Upper lobe of right lung (tissue), 1 donor: ENCODE measurements at places on chromosomes 6 and 20. TPM values are rescaled to one million over a fixed set of nuclear protein-coding genes. Genes with fewer than 3 reads are reported as not detected.

Gene LCA5
- 5.4 TPM for total RNA-seq

GRCh38 chr6:104579310-104579863 is 280.3 kb downstream of the HACE1 start:
- no peak overlapping the region for H3K4me3 ChIP-seq
- H3K27ac ChIP-seq, result no peak overlapping the region
- DNase-seq, result no peak
- no peaks in the 10 kb centered on the region for H3K4me1 ChIP-seq
- H3K27me3 ChIP-seq, result no peaks in the 10 kb centered on the region
- no peaks in the 10 kb centered on the region for H3K36me3 ChIP-seq

Gene PRKN
- total RNA-seq, result 2.7 TPM

DNA sequence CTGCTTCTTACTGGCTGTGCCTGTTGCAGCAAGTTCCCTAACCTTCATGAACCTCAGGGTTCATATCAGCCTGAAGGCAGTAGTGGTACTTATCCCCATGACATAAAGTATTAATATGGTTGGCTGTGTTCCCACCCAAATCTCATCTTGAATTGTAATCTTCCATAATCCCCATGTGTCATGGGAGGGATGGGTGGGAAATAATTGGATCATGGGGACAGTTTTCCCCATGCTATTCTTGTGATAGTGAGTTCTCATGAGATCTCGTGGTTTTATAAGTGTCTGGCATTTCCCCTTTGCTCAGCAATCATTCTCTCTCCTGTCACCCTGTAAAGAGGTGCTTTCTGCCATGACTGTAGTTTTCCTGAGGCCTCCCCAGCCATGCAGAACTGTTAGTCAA is 61.8 kb downstream of the FAM229B start:
- DNase-seq, result no peak
- peak overlapping the region; percentile 67 for H3K27ac ChIP-seq
- no peaks in the 10 kb centered on the region for H3K27me3 ChIP-seq
- no peak overlapping the region for H3K4me3 ChIP-seq
- peaks cover 5% of the 10 kb centered on the region for H3K4me1 ChIP-seq
- H3K36me3 ChIP-seq, result peaks cover 20% of the 10 kb centered on the region

Gene FAM217A
- total RNA-seq, result not detected

Gene PHACTR2
- 142 TPM for total RNA-seq

GRCh38 chr20:63819224-63819921 is 11.7 kb downstream of the ZBTB46 start:
- no peak for DNase-seq
- H3K4me1 ChIP-seq, result peaks cover 14% of the 10 kb centered on the region
- no peak overlapping the region for H3K27ac ChIP-seq
- H3K36me3 ChIP-seq, result no peaks in the 10 kb centered on the region

GRCh38 chr20:36315545-36316351 is 9.6 kb downstream of the DLGAP4 start:
- H3K27ac ChIP-seq, result no peak overlapping the region
- no peaks in the 10 kb centered on the region for H3K4me1 ChIP-seq
- peak; percentile 52 for DNase-seq

DNA sequence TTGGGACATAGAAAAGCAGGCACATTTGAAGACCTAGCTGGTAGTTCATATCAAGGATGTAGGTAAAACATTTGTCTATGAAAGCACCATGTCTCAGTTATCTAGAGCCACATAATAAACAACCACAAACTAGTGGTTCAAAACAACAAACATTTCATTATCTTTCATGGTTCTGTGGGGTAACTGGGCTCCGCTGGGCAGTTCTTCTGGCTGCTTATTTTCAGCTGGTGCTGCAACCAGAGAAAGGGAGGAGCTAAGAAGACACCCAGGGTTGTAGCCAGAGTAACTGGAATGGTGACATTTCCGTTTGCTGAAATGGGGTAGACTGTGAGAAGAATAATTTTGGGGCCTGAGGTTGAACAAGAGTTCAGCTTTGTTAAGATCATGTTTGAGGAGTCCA is 145.7 kb upstream of the SULF2 start:
- H3K27me3 ChIP-seq, result peaks cover 10% of the 10 kb centered on the region
- no peak for DNase-seq
- no peak overlapping the region for H3K4me3 ChIP-seq
- no peaks in the 10 kb centered on the region for H3K36me3 ChIP-seq
- H3K27ac ChIP-seq, result no peak overlapping the region

Gene FAM83D
- 2.0 TPM for total RNA-seq

DNA sequence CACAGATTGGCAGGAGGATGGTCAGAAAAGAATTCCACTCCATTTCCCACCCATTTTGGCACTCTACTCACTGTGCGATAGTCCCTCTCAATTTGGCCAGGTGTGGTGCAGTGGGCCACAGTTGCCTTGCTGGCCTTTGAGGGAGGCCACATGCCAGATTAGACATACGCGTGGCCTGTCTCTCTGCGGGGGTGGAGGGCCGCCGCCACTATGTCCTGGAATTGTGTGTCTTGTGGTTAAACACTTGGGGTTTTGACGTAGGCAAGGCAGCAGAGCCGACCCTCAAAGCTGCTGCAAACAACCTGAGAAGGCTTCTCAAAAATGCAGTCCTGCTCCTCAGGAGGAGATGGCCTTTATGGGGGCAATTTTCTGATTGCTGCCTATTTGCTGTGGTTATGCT is 4.9 kb upstream of the DAAM2 start:
- no peak overlapping the region for H3K4me3 ChIP-seq
- H3K27me3 ChIP-seq, result no peaks in the 10 kb centered on the region
- DNase-seq, result no peak
- H3K27ac ChIP-seq, result no peak overlapping the region
- H3K4me1 ChIP-seq, result peaks cover 4% of the 10 kb centered on the region
- H3K36me3 ChIP-seq, result no peaks in the 10 kb centered on the region

DNA sequence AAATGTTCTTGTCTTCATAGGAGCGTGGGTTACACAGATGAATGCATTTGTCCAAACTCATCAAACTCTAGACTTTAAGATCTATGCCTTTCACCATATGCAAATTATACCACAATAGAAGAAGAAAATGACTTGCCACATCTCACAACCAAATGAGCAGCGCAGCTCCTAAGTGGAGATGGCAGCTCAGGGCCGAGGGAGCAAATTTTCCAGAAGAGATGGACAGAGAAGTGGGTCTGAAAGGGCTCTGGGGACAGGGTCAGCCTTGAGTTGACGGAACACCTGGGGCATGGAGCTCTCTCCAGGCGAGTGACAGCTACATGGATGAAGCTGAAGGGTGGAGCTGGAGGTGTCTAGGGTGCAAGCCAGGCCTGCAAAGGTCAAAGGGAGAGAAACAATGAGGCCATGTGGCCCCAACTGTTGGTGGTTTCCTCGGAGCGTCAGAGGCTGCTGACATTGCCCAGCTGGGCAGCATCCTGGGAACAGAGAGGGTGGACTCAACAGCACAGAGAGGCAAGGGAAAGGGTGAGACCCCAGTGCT is 228.3 kb downstream of the NRN1 start:
- no peak overlapping the region for H3K27ac ChIP-seq
- no peak overlapping the region for H3K4me3 ChIP-seq
- no peaks in the 10 kb centered on the region for H3K4me1 ChIP-seq
- DNase-seq, result no peak
- no peaks in the 10 kb centered on the region for H3K27me3 ChIP-seq
- H3K36me3 ChIP-seq, result no peaks in the 10 kb centered on the region

DNA sequence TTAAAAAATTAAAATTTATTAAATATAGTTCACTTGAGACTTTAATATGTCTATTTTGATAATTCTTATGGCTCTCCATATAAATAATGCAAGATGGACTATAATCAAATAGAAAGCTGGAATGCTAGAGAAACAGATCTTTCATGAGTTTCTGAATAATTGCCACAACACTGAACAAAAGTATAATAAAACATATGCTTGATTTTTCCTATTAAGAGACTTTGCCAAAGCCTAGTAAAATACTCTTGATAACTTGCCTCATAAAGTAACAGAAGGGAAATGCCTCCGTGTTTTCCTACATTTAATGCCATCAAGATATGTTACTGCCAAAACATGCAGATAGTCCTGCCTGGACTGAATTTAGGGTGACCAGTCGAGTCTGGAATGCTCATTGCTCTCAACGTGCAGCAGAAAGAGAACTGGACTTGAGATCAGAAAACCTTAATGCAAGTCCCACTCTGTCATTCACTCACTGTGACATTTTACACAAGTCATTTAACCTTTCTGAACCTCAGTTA is 153.2 kb downstream of the AIG1 start:
- no peaks in the 10 kb centered on the region for H3K4me1 ChIP-seq
- no peak overlapping the region for H3K27ac ChIP-seq
- no peak overlapping the region for H3K4me3 ChIP-seq
- H3K36me3 ChIP-seq, result no peaks in the 10 kb centered on the region
- H3K27me3 ChIP-seq, result no peaks in the 10 kb centered on the region

- DNase-seq, result no peak
- H3K4me3 ChIP-seq, result no peak overlapping the region
- H3K27ac ChIP-seq, result no peak overlapping the region
- no peaks in the 10 kb centered on the region for H3K4me1 ChIP-seq
These were observed 475.3 kb upstream of the JARID2 start for GRCh38 chr6:14770572-14770971.

Gene CEP43
- total RNA-seq, result 10.7 TPM

Gene GJE1
- total RNA-seq, result not detected

GRCh38 chr20:53937929-53938367 is 132.4 kb downstream of the BCAS1 start:
- peaks cover 44% of the 10 kb centered on the region for H3K4me1 ChIP-seq
- peak; percentile 73 for DNase-seq

Gene C20orf141
- total RNA-seq, result not detected

GRCh38 chr6:160510976-160511617 is 153.0 kb downstream of the LPA start:
- no peaks in the 10 kb centered on the region for H3K36me3 ChIP-seq
- no peak for DNase-seq
- H3K4me1 ChIP-seq, result no peaks in the 10 kb centered on the region
- H3K27me3 ChIP-seq, result no peaks in the 10 kb centered on the region

DNA sequence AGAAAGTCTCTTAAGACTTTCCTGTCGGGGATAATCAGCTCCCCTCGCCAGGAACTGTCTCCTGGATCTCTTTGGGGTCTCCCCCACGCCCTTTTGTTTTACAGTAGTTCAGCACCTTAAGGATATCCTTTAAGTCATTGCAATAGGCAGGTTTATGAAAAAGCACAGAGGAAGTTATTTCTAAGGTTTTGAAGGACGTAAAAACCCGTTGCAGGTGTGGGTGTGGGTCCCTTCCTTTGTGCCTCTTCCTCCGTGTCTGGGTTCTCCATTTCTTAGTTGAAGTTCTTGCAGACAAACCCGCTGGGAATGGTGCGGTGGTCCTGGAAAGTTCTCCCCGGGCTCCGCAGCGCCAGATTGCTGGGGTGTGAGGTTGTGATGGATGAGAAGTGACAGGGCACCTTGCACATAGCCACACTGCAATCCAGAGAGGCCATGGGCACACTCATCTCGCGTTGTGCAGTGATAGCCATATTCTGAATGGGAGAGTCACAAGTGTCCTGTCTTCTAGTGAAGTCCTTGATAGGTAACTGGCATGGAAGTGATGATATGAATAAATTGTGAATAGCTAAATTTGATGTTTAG is 65.2 kb downstream of the GTF2H5 start:
- peak overlapping the region; percentile 60 for H3K27ac ChIP-seq
- H3K4me3 ChIP-seq, result peak overlapping the region; percentile 82
- no peaks in the 10 kb centered on the region for H3K27me3 ChIP-seq
- DNase-seq, result no peak
- H3K36me3 ChIP-seq, result no peaks in the 10 kb centered on the region

- no peaks in the 10 kb centered on the region for H3K27me3 ChIP-seq
- no peaks in the 10 kb centered on the region for H3K4me1 ChIP-seq
These were observed 51.5 kb downstream of the HBS1L start for GRCh38 chr6:135002974-135003703.

DNA sequence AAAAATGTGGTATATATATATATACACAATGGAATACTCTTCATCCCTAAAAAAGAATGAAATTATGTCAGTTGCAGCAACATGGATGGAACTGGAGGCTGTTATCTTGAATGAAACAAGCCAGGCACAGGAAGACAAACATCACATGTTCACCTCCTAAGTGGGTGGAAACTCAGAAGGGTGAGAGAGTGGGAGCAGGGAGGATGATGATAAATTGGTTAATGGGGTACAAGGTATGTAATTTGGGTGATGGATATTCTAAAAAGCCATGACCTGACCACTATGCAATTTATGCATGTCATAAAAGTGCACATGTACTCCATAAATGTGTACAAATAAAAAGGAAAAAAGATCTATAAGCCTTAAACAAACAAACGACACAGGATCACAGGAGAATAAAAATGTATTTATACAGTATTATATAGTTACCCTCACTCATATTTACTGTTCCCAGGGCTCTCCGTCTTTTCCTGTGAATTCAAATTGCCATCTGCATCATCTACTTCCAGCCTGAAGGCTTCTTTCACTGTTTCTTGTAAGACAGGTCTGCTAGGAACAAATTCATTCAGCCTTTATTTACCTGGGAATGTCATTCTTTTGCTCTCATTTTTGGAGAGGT is 89.8 kb downstream of the SYNDIG1 start:
- no peak overlapping the region for H3K27ac ChIP-seq
- no peak overlapping the region for H3K4me3 ChIP-seq
- no peak for DNase-seq
- H3K4me1 ChIP-seq, result no peaks in the 10 kb centered on the region
- H3K36me3 ChIP-seq, result no peaks in the 10 kb centered on the region

GRCh38 chr6:5201271-5201670 is 59.5 kb downstream of the LYRM4 start:
- H3K36me3 ChIP-seq, result no peaks in the 10 kb centered on the region
- H3K27ac ChIP-seq, result no peak overlapping the region
- DNase-seq, result no peak
- peaks cover 19% of the 10 kb centered on the region for H3K4me1 ChIP-seq
- H3K4me3 ChIP-seq, result no peak overlapping the region
- no peaks in the 10 kb centered on the region for H3K27me3 ChIP-seq

GRCh38 chr20:44684047-44684967 is 30.9 kb upstream of the CCN5 start:
- no peak overlapping the region for H3K4me3 ChIP-seq
- DNase-seq, result no peak
- no peaks in the 10 kb centered on the region for H3K27me3 ChIP-seq
- no peak overlapping the region for H3K27ac ChIP-seq
- no peaks in the 10 kb centered on the region for H3K36me3 ChIP-seq
- H3K4me1 ChIP-seq, result no peaks in the 10 kb centered on the region

Gene RAET1G
- total RNA-seq, result 1.2 TPM

Gene ENPP4
- total RNA-seq, result 27.8 TPM

DNA sequence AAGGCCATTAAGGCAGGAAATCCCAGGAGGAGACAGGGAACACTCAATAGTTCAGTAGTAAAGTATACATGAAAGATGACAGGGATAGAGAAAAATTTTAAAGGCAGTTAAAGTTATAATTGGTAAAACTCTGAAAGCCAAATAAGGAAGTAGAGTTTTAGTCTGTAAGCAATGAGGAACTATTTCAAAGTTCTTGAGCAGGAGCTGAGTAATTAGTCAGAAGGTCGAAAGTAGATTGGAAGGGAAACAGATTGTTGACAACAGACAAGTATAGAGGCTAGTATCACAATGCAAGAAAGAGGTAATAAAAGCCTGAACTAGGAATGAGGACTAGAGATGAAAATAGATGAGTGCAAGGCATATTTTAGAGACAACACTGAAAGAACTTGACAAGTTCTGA is 150.3 kb downstream of the CDK19 start:
- no peak overlapping the region for H3K4me3 ChIP-seq
- peak overlapping the region; percentile 0 for H3K27ac ChIP-seq
- no peaks in the 10 kb centered on the region for H3K36me3 ChIP-seq
- no peaks in the 10 kb centered on the region for H3K27me3 ChIP-seq
- no peak for DNase-seq
- H3K4me1 ChIP-seq, result peaks cover 5% of the 10 kb centered on the region
